Renal cortex interstitium (tissue), 15 donors: ENCODE measurements at places on chromosomes 12 and 14. TPM values are rescaled to one million over a fixed set of nuclear protein-coding genes. Genes with fewer than 3 reads are reported as not detected.

DNA sequence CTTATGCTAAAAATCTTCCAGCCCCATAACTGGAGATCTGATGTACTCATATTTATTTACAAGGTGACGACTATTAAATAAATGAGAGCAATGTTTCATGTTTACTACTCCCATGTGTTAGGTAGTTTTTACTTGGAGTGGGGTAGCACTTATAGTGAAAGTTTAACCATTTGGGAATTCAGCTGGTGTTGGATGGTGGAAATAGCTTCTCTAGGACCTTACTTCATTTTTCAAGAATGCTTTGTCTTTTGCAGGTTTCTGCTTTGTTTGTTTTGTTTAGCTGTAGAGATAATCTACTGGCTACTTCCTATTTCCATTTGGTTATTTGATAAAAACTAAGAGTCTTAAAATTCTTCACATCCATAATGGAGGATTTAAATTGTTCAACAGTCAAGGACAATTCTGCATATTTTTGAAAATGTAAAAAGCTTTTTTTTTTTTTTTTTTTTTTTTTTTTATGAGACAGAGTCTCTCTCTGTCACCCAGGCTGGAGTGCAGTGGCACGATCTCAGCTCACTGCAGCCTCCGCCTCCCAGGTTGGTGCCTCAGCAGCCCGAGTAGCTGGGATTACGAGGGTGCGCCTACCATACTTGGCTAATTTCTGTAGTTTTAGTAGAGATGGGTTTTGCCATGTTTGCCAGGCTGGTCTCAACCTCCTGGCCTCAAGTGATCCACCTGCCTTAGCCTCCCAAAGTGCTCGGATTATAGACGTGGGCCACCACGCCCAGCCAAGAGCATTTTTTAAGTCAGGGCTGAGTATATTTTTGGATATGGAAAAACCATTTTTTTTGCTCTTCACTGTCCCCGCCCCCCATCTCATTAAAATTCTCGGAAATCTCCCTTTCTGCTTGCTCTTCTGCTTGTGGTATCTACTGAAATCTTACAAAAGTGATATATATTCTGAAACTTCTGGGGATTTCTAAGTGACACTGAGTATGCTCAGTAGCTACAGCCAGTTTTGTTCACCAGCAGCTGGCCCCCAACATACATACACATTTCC, 1.4 kb upstream of the ABCD2 start:
- no peak for DNase-seq

DNA sequence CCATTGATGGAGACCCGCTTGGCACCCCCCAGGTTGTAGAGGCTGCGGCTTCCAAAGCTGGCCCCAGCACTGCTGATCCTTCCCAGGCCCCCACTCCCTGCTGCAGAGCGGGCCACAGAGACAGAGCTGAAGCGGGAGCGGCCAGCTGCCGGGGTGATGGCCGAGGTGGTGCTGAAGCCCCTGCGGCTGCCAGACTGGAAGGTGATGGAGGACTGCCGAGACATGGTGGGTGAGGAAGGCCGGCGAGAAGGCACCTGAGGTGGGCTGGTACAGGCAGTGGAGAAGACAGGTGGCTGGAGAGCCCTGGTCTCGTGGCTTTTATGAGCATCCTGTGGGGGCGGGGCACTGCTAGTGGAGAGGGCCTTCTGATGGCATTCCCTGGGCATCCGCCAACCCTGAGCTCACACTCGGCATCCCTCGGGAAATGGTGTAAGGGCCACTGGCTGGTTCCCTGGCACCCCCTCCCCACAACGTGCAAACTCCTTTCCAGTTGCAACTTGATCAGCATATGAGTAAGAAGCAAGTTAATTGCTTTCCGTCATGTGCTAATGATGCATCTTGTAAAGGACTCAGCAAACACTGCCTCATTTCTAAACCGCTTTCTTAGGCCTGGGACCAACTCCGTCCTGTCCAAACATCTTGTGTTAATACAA, at the start of gene KRT75:
Gene KRT75 (minus strand): TSS at position 291 of the 653 bp plus-strand sequence. CDS start 67 bp downstream, at position 224.
- DNase-seq: no peak

The IL23A gene
- 0.67 TPM for polyA plus RNA-seq

DNA sequence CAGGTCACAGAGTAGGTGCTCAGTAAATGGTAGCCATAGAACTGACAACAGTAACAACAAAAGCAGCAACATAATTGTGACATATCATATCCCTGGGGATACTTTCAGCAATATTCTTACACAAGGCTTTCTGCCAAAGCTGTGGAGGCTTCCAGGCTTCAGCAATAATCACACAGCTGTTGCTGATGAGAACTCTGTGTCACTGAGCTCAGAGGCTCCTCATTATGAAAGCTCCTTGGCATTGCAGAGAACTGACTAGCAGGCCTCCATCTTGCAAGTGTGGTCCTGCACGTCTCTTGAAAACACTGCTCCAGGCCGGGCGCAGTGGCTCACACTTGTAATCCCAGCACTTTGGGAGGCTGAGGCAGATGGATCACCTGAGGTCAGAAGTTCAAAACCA, 97.3 kb upstream of the BTG1 start:
- DNase-seq: no peak

The KLRB1 gene
- polyA plus RNA-seq: 7.2 TPM

DNA sequence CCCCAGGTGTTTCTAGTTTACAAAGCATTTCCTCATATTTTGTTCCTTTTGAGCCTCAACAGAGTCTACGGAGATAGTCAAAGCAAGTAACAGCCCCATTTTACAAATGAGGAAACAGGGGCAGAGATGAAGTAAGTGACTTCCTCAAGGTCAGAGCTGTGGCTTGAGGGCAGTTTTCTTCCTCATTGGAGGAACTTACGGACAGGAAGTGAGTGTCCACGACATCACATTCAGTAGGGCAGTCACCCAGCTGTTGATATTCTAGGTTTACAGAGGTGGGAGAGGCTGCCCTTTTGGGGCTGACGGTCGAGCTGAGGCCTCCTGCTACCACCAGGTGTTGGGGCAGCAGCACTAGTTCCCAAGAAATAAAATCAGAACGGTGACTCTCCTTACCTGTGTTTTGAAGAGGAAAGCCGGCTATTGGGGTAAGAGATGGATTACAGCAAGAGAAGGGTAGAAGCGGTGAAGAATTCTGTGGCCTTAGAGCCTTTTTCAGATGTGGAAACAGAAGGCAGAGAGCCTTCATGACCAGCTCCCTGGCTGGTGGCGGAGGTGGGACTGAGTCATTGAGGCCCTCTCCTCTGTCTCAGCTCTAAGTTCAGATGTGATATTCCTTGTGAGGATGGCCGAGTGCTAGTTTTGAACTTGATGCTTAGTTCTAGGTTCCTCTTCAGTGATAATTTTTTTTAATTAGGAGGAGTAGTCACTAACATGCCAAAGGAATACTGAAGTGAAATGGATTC, 41.7 kb downstream of the SUSD6 start:
- no peak for DNase-seq

DNA sequence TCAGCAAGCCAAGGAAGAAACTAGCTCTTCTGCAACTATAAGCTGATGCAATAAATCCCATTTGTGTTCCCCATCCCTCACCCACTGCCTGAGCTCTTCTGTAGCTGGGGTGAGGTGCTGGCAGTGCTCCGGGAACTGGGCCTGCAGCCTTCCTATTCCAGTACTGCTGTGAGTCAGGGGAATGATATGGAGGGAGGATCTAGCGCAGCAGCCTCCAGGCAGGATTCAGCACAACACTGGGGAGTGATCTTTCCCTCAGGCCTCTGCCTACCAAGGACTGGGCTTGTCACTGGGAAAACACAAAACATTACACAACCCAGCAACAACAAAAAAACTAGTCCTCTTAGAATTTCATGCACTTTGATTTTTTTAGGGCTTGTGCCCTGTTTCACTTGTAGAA, 58.7 kb downstream of the ST8SIA1 start:
- no peak for DNase-seq

The RNFT2 gene
- 4.1 TPM for polyA plus RNA-seq

The COL2A1 gene
- 62.7 TPM for polyA plus RNA-seq

GRCh38 chr12:53515291-53515680, 8.0 kb upstream of the NPFF start:
- no peak for DNase-seq

The TMTC2 gene
- 36.4 TPM for polyA plus RNA-seq

DNA sequence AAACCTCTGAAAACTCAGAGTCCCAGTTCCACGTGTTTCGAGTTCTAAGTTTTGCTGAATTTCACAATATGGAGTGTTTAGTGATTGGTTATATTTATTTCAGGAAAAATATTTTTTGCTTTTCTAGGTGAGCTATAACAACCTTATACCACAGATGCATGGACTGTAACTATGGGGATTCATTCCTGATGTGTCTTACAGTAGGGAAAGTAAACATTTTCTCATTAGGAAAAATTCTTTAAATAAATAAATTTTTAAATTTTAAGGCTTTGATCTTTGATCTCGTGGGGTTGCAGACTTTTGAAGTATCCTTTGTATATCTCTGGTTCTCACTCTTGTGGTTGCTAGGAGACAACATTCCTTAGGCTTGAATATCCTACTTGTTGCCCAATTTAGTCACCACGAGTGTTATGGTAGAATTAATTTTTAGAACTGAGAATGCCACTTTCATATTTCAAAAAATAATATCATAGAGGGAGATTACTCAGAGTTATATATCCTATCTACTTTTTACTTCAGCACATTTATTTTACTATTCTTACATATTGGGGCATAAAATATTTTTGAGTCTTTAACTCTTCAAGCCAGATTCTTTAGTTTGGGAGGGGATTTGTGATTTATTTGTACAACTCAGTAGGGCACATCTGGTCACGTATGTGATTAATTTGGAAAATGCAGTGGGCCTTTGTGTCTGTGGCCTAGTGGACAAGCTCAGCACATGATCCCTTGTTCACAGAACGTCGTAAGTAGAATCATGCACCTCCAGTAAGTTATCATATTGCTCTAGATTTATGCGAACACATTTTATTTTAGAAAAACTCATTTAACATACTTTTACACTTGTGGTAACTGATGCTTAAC, 224.0 kb downstream of the TTC6 start:
- DNase-seq: no peak

DNA sequence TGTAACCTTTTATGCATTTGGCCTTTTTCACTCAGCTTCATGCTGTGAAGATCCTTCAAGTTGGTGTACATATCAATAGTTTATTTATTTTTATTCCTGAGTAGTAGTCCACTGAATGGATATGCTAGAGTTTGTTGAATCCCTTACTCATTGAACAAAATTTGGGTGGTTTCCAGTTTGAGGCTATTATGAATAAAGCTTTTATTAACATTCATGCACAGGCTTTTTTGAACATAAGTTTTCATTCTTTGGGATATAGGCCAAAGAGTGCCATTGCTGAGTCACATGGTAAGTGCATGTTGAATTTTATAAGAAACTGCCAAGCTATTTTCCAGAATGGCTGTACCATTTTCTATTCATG, 59.5 kb upstream of the CAPRIN2 start:
- no peak for DNase-seq

GRCh38 chr14:58637040-58637390, 747 bp upstream of the DACT1 start:
- no peak for DNase-seq

DNA sequence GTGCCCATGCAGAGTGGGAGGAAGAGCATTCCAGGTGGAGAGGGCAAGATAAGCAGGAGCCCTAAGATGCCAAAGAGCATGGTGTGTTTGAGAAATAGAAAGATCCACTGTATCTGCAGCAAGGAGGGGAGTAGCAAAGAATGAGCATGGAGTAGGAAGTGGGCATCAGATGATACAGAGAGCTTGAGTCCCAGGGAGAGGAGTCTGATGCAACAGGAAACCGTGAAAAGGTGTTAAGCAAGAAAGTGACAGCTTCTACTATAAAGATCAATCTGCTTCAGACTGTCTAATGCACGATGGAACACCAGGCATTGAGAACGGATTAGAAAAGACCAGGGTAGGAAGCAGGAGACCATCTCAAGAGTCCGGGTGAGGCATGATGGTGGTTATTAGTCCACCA, 12.3 kb upstream of the GPRC5D start:
- DNase-seq: no peak

DNA sequence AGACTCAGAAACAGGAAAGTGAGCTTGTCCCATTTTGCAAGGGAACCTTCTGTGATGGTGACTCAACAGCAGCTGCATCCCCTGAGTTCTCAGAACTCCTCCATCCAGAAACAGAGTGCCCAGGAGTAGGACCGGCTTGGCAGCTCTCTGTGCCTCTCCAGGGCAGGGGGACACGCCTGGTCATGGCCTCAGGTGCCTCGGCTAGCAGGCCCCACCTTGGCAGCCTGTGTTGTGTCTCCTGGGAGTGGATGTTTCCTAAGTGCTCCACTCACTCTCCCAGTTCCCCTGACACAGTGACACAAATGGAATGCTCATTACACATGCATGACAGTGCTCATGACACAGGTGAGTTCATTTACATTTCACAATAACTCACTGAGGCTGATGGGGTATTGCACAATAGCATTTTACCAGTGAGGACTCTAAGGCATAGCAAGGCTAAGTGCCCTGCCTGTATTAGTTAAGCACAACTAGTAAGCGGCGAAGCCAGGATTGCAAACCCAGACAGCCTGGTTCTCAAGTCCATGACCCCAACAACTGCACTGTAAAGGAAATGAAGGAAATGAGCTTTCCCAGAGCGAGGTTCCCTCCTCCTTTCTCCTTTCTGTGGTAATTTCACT, 47.4 kb downstream of the CALM1 start:
- no peak for DNase-seq

DNA sequence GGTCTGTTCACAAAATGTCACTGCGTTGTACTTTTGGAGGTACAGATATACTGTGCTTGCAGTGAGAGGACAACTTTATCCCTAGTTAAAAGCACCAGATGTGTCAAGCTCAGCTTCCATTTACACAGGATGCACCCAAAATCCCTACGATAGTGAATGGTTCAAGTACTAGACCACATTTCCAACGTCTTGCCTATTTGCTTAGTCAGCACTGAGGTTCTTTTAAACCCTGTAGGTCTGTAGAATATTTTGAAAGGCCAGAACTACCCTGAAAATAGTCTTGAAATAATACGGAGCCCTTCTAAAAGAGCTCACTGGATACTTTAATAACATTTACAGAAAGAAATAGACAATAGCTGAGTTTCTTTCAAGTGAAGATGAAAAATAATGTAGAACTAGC, 466.1 kb downstream of the FUT8 start:
- no peak for DNase-seq

DNA sequence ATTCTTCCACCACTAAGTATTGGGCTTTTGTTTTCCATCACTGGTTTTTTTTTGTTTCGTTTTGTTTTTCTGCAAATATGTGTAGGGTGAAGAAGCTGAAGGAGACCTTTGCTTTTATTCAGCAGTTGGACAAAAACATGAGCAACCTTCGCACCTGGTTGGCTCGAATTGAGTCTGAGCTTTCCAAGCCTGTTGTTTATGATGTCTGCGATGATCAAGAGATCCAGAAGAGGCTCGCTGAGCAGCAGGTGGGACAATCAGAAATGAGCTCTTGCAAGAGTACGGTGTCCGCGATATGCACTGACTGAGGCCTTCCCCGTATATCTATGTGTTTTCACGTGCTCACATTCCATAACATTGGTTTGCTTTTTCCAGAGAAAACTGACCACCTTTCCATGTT, 91.5 kb downstream of the ESR2 start:
- no peak for DNase-seq

DNA sequence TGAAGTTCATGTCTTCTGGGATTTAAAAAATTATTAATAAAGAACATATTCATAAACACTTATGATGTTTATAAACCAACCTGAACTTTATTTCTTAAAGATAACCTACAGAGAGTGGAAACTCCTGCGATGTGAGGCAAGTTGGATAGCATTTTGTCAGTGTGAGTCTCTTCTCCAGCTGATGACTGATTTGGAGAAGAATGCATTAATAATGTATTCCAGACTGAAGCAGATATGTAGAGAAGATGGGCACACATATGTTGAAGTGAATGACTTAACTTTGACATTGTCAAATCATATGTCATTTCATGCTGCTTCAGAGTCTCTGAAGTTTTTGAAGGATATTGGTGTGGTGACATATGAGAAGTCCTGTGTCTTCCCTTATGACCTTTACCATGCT, 7.3 kb downstream of the HELB start:
- no peak for DNase-seq
